ENCODE measurements at places on chromosomes 1 and 21.

GRCh38 chr1:84170171-84170570, 26.1 kb downstream of the PRKACB start:
- DNase-seq = no peak

GRCh38 chr1:203556047-203556851, 62.3 kb downstream of the OPTC start:
- DNase-seq = no peak

DNA sequence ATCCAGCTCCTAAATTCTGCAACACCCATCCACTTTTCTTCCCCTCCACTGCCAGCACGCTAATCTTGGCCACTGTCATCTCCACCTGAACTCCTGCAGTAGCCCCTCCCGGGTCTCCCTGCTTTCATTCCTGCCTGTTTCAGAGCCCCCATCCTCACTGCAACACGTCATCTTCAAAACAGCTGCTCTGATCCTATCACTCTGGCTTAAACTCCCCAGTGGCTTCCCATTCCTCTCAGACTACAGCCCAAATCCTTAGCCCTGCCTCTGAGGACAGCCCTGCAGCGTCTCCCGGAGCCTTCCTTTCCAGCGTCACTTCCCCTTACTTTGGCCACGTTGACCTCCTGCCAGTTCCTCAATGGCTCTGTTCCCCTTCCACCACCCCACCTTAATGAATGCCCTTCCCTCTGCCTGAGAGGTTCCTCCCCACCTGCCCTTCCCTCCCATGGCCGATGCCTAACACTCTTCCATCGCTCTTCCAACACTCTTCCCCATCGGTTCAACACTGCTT, 22.9 kb upstream of the IFNAR2 start:
- no peak for DNase-seq

DNA sequence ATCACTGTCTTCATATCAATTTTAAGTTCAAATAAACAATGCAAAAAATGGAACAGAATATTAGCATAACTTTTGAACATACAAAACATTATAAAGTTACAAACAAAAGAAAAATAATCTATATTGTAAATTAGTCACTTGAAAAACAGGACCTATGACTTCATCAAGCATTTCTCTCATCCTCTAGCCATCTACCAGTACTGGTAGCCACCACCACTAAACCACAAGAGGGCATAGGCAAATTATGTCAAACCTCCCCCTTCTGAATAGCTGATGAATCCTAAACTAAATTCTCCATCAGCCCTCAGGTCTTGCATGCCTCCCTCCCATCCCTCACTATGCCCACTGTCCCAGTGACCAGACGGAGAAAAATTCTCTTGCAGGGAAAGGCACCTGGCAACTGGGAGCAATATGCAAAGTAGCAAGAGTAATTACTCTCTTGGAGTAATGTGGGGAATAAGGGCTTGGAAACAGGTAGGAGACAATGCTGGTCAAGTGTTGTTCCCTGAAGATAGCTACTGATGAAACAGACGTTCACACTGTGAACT, 37.1 kb downstream of the SSX2IP start:
- DNase-seq = no peak

GRCh38 chr1:108551137-108551862, 8.6 kb upstream of the EEIG2 start:
- no peak for DNase-seq

DNA sequence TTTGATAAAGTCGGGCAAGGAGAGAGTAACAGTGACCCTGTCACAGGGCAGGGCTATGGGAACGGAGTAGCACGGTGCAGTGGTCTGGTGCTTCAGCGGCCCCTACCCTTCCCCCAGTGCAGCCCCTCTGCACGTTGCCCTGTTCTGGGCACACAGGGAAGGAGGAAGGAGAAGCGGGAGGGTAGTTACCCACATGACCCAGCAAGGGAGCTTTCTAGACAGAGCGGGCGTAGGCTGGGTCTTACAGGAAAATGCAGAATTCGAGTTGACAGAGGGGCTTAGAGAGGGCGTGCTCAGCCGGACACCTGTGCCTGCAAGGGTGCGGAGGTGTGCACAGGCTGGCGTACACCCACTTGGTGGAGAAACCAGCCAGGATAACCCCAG, 341.2 kb downstream of the NPHP4 start:
- DNase-seq = no peak

DNA sequence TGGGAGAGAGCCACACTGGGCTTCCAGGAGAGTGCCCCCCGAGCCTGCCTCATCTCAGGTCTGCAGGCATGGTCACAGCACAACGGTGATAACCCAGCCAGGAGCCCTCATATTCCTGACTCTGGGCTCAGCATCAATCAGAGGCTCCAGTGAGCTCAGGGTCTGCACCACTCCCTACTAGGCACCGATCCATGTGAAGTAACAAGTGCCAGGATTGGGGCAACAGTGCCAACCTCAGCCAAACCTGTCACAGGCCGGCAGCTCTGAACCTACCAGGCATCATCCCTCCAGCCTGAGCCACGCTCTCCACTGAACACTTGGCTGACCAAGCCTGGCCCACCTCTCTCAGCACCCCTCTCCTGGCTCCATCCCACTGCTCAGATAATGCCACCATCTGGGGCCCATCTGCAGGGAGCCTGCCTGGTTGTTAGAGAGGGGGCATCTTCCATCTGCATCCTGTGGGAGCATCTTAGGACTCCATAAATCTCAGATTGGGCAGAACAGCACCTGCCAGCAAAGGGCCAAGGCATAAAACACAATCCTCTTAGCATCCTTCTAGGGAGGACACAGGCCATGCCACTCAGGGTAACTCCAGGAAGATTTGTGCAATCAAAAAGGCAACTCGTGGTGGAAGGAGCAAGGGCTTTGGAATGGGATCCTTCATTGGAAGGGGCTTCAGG, 213.7 kb upstream of the CSF3R start:
- DNase-seq = no peak

DNA sequence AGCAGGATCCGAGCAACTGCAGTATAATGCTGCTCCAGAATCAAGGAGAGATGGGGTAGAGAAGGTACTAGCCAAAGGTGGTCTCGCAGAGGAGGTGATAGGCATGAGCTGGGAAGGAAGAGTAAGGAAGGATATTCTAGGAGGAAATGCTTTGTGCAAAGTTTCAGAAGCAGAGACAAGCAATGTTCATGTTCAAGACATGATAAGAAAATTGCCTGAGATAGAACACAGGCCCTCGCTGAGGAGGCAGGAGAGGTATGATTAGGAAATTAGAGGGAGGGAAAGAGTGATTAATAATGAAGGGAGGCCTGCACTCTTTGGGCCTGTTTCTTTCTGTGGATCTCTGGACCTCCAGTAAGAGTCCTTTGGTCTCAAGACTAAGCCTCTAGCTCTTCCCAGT, 12.9 kb upstream of the ETV3 start:
- no peak for DNase-seq

DNA sequence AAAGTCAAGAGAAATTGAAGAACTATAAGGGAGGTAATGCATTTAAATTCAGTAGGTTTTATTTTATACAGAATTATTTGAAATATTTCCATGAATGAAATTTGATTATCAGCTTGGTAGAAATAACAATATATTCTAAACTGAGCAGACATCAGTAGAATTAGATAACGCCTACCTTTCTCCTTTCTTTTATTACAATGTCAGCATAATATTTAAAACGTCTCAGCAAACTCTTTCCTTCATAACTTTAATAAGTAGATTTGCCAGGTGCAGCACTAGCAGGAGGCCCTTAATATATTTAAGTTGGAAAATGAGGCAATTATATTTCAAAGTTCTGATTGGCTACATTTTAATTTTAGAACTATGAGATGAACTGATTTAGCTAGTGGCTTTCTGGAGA, 298.8 kb downstream of the BRINP3 start:
- no peak for DNase-seq

- DNase-seq = no peak
Observed at GRCh38 chr1:19866029-19866428, 16.2 kb upstream of the OTUD3 start.

- DNase-seq = peak; percentile 65
Observed at GRCh38 chr1:167185974-167186657, 34.6 kb upstream of the POU2F1 start.

DNA sequence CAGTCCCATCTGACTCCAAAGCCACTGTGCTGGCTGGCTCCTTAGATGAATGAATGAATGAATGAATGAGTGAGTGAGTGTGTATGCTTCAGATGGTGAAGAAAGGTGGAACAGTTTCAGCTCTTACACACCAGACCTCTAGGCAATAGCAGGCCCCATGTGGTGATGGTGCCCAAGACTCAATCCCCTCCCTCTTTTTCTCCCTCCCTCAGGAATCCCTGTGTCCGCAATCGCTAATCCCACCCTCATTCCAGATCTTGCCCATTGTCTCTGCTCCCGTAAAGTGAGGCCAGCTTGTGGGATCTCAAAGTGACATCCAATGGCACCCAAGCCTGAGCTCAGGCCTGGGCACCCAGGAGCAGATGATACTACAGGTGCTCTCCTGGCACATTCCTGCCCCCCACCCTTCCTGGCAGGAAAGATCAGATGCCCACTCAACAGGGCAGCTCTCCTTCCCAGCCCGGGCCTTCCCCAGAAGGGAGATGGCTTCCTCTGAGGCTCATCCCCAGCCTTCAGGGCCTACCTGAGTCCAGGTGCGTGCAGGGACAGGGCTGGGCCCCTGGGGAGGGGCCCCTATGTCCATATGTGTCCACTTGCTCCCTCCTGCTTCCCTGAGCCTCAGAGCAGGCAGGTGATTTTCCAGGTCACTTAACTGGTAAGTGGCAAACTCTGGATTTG, 106.4 kb downstream of the HMGB4 start:
- DNase-seq = no peak

GRCh38 chr21:16040601-16041000, 310.8 kb downstream of the USP25 start:
- no peak for DNase-seq

- DNase-seq = no peak
Observed at GRCh38 chr1:19313636-19313959, 1.5 kb downstream of the SLC66A1 start.

- DNase-seq = no peak
Observed at GRCh38 chr1:1976031-1976430, 27.6 kb downstream of the CFAP74 start.

GRCh38 chr1:198686069-198686728, 47.4 kb downstream of the PTPRC start:
- DNase-seq = no peak

GRCh38 chr1:53484705-53485477, 25.7 kb downstream of the DMRTB1 start:
- no peak for DNase-seq

DNA sequence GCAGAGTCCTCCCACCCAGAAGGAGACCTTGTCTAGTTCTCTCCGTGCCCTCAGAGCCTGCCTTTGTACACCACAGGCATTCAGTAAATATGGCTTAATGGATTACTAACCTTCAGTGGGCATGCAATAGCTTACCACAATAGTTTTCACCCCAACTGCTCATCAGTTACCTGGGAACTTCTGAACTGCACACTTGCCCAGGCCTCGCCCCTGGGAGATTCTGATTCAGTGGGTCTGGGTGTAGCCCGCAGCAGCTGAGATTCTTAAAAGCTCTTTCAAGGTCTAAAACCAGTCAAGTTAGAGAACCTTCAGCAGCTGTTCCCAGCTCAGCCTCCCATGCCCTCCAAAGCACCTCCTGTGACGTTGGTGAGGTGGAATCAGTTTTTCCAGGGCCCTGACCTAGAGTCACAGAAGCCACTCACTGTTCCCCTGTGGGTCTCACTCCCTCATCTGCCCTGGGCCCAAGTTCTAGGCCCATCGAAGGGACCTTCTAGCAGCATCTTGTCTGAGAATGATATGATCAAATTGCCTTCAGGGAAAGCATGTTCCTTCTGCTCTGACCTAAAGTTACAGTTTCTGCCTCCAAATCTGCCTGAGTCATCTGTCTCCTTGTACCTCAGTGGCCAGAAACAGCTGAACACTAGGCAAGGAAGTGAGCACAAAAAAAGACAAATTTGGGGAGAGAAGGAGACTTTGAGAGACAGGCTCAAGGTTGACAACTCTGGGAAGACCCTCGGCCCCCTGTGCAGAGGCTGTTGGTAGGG, 10.8 kb downstream of the ASAP3 start:
- DNase-seq = no peak

DNA sequence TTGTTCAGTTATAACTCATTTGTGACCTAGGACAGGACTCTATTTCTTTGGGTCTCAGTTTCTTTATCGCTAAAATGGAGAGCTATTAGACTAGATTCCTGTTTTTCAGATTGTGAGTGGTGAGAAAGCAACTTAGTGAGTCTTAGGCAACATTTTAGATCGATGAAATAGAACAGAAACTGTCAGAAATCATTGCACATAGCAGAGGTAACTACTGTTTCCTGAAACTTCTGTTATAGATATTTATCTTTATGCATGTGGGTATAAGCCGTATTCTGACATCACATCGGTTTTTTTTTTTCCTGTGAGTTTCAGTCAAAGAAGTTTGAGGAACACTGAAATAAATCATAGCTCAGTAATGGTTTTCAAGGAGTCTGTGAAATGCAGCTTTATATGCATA, 42.1 kb upstream of the DNAJC6 start:
- DNase-seq = no peak

DNA sequence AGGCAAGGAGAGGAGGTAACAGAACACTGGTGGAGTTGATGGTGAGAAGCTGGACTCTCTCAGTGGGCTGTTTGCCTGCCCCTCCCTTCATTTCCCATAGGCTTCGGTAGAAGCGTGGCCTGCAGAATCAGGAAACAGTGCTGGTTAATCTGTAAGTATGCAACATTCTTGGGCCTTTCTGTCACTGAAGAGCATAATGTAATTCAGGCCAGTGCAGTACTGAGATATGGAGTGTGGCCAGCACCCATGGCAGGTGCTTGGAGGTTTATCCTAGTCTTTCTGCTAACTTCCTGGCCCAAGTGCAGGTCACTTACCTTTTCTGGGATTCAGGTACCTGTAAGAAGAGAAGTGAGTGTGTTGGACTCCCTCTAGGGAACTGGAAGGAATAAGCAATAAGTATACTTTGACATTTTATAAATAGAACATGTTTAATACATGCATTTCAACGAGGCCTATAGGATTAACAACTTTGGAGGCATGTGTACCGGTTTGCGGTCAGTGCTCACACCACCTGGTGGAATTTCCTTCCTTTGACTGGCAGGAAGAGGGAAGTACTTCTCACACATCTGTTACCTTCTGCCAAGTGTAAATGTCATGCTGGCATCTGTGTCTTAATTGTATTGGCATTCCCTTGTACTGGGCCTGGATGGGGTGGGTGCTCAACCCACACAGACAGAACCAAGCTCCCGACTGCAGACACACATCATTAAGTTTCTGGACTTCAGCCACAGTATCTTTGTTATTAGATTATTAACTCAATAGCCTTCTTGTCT, 105.5 kb downstream of the KIF26B start:
- DNase-seq = no peak

- DNase-seq = no peak
Observed at GRCh38 chr1:15168479-15168878, 14.9 kb downstream of the TMEM51 start.

- DNase-seq = no peak
Observed at GRCh38 chr1:182588500-182589396, at the start of gene RNASEL. RNASEL (minus strand) TSS chr1:182589256; CDS start chr1:182586806, 2,450 bp downstream.

- no peak for DNase-seq
Observed at GRCh38 chr1:234633246-234634003, 23.4 kb upstream of the IRF2BP2 start.

- no peak for DNase-seq
Observed at GRCh38 chr1:241624935-241625334, 15.2 kb downstream of the CHML start.
